CD4-positive, alpha-beta memory T cell (primary cell): ENCODE measurements at places on chromosomes 4 and X.

DNA sequence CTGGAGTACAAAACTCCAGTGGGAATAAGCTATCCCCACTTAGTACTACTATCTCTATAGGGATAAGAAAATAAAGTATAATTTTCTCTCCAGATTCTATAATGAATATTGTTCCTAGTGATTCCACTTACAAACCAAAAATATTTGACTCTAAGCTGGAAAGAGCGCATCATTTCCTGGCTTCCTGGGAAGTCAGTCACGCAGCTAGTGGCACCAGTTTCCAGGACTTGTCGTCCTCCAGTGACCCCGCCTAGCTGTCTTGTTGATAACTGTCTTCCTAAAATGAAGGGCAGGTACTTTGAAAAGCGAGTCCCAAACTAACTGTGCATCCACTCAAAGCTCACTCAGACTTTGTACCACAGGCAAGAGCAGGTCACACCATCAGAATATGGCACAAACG is 39.3 kb downstream of the LNX1 start:
- DNase-seq: no peak

- no peak for DNase-seq
Measured at GRCh38 chrX:37424000-37424429, 74.9 kb downstream of the PRRG1 start.

GRCh38 chr4:73675623-73676022 is 55.4 kb upstream of the RASSF6 start:
- no peak for DNase-seq

GRCh38 chr4:29276150-29276549 is 1444.0 kb upstream of the PCDH7 start:
- no peak for DNase-seq

DNA sequence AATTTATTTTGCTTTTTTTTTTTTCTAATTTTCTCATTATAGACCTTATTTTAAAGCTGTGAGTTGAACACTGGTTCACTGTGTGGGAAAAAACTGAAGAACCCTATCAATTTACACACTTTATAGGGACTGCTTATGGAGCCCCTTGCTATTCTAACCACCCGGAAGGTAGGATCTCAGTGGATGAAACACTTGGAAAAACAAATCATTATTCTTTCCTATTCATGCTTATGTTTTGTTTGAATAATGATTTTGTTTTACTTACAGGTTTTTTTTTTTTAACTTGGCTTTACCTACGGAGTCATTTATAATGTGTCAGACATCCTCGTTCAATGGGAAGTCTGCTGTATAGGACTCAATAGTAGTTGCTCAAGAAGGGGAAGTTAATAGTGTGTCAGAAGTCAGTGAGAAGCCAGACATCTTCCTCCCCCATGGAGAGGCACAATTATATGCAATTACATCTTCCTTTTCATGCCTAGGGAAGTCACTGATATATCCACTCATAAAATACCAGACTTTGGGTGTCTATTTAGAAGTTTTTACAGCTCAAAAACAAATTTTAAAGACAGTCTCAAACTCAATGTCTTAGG is 113.2 kb downstream of the ARSF start:
- no peak for DNase-seq

DNA sequence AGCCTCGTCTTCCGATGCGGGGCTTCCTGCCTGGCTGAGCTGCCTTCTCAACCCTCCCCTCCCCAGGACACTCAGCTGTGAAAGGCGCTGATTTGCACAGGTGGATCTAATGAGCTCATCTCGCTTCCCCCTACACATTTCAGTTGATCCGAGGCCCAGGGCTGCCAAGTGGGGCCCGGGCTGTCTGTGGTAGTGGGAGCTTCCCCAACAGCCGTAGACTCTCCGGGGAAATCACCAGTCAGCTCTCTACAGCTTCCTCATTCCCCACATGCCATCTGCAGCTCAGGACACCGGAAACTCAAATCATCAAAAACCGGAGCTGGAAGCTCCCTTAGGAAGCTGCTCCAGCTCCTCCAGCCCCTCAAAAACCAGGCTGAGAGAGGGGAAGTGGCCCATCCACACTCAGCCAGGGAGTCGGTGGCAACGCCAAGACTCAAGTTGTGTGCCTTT is 56.2 kb downstream of the SMIM20 start:
- no peak for DNase-seq

GRCh38 chrX:139725720-139726119 is 17.8 kb upstream of the MCF2 start:
- DNase-seq: no peak

DNA sequence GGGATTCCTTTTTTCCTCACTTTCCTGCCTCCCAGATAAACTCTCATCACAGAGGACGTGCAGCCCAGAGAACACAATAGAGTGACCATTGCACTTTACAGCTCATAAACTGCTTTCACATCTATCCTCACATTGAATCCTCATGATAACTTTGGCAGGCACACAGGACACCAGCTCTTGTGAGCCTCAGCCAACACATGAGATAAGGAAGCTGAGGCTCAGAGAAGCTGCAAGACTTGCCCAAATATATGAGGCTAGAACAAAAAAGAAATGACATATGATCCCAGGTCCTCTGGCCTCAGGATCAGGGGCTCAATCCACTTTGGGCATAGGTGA is 85.0 kb upstream of the CPEB2 start:
- DNase-seq: no peak

- no peak for DNase-seq
Measured at GRCh38 chr4:183875251-183875825, 29.8 kb upstream of the STOX2 start.

DNA sequence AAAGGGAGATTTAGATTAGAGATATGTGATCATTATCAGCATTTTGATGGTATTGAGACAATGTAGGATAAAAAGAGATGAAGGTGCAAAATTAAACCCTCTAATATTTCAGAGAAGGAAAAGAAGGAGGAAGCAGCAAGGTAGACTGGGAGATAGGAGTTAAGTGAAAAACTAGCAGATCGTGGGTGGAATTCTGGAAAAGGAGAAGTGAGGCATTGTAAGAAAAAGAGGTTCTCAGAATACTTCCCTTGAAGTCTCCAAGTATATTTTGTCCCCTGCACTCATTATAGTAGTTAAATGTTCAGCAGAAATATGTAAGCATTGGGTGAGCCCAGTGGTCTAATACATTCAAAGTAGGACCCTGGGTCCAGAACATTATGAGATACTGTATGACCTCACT is 30.3 kb downstream of the COPS4 start:
- DNase-seq: no peak

DNA sequence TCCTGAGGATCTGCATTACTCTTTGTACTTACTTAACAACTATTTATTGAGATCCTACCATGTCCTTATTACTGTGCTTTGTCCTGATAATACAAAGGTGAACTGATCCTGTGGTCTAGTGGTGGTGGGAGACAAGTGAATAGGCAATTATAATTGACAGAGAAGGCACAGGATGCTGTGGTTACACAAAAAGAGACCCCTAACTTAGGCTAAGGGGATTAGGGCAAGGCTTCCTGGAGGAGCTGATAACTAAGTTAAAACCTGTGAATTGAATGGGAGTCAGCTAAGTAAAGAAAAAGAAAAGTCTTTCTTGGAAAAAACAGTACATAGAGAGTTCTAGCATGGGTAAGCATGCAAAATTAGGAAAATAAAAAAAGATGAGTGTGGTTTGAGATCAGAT is 164.4 kb downstream of the LARP7 start:
- DNase-seq: no peak

DNA sequence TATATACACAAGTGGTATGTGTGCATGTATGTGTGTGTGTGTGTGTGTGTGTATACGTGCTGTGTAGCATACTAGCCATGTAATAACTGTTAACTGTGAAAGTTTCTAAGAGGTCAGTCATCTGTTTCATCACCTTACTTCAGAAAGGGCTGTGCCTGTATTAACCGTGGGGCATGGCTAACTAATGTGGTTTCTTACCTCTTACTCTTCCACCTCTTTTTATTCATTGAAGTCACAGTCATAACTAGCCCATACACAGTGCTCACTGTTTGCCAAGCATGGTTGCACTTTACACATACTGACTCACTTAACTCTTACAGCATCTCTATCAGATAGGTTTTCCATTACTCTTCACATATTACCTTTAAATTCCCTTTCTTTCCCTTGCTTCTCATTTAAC is 23.7 kb upstream of the LRAT start:
- DNase-seq: no peak

DNA sequence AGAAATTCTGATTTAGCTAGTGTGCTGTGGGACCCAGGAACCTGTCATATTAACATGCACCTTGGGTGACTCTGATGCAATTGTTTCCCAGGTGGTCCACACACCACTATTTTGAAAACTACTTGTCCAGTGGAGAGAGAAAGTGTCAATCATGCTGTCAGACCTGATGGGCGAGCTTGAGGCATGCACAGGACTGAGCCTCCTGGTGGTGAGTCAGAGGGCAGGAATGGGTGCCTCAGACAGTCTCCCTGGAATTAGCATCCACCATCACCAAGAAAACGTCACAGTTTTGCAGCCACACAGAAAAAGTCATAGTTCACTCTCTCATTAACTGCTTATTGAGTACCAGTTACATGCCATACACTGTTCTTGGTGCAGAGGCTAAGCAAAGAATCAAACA is 181.8 kb upstream of the MAOA start:
- no peak for DNase-seq

DNA sequence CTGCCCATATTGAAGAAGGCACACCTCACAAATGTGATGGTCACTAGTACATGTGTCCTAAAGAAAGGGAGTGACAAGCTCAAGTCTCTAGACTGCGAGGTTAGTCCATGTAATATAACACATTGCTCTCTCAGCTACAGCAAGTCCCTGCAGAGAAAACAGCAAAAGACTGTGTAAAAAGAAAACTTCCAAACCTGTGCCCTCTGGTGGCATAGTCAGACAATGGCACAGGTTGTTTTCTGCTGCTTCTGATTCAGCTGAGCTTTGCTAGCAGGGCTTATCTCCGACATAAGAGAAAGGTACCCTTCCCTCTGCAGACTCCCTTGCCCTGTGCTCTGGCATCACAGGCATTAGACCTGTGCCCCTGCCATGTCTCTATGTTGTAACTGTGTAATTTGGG is 1.4 kb upstream of the SERPINA7 start:
- no peak for DNase-seq

- DNase-seq: no peak
Measured at GRCh38 chr4:25958110-25958509, 44.1 kb downstream of the SMIM20 start.

GRCh38 chr4:95536650-95537049 is 12.1 kb downstream of the UNC5C start:
- no peak for DNase-seq

GRCh38 chrX:64205441-64205734 is at the start of gene AMER1:
Gene AMER1 (minus strand): TSS chrX:64205708. CDS start chrX:64193286, 12,422 bp downstream.
- no peak for DNase-seq

DNA sequence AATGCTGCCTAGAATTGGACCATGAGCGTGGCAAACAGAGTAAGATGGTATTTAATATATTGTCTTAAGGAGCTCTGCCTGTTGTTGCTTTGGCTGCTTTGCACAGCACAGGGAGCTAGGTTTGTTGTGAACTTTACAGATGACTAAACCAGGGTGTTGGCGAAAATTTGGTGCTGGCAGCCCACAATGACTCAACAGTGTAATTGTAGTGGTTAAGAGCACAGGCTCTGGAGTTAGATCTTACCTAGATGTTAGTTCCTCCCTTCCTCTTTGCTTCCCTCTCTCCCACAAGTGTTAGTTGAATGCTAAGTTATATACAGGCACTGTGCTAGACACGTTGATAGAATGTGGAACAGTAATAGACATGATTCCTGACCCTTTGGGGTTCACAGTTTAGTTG is 128.9 kb upstream of the TRPC5 start:
- DNase-seq: no peak

- DNase-seq: no peak
Measured at GRCh38 chr4:108849611-108850168, 86.8 kb upstream of the ETNPPL start.
